ENCODE measurements at places on chromosomes 12 and 14.

DNA sequence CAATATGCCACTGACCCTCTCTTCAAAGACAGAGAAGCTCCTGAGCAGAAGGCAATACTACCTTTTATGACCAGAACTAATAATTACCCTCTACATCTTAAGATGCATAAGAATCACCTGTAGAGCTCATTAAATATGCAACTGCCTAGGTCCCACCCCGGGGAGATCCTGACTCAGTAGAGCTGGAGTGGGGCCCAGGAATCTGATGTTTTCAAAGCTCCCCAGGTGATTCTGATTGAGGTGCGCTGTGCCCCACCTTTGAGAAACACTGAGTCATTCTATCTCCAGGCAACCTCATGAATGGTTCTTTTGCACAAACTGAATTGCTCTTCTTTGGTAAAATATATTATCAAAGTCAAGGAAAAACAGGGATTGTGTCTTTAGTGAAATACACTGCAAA, 149.3 kb upstream of the BMP4 start:
- DNase-seq, result no peak

GRCh38 chr12:15020156-15020555, 47.3 kb downstream of the PDE6H start:
- DNase-seq, result no peak

GRCh38 chr14:57287745-57288144, 19.0 kb downstream of the AP5M1 start:
- DNase-seq, result no peak

- no peak for DNase-seq
Observed at GRCh38 chr12:9144730-9145106, 29.0 kb upstream of the A2M start.

DNA sequence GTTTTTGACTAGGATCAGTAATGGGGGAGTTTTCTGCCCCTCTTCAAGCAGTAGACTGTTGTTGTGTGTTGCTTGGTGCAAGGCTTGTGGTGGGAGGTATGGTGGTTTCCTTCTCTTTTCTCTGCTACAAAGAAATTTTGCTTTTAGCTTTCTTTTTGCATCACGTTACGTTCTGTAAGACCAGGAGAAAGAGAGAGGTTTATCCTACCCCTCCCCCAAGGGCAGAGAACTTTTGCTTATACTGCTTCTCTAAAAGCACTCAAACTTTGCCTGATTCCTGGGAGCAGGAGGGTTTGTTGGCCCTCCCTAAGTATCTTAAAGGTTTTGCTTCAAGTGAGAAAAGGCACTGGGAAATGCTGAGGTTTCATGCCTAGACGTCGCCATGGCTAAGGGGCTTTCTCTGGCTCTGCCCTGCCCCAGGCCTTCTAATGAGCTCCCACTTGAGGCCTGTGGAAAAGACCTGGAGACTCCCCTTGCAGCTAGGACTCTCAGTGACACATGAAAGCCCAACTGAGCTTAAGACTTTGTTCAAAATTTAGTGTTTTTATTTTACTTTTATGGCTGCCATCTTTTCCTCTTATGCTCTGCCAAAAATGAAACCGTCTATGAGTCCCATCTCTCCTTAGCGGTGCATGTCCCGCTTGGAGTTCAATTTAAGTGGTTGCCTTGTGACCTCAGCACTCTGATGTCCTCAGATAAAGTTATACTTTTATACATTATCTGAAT, 49.2 kb downstream of the EIF2S3B start:
- DNase-seq, result no peak

DNA sequence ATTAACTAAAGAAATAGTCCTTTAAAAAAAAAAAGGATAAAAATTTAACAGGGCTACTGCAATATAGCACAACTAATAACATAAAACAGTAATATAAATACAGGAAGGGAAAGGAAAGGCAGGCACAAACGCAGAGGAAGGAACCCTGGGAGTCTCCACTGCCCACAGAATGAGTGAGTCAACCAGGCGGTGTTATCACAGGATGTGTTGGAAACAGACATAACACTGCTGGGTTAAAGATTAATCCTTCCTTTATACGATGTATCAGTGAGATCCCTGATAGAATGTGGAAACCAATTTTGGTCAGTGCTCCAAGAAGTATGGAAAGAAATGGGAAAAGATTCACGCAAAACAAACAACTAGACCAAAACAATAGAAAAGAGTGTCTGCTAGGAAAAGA, 47.9 kb downstream of the FGD6 start:
- no peak for DNase-seq

GRCh38 chr12:104743202-104743580, 214.9 kb downstream of the SLC41A2 start:
- DNase-seq, result no peak

- DNase-seq, result no peak
Observed at GRCh38 chr12:9951026-9951675, 19.0 kb upstream of the CLEC2A start.

DNA sequence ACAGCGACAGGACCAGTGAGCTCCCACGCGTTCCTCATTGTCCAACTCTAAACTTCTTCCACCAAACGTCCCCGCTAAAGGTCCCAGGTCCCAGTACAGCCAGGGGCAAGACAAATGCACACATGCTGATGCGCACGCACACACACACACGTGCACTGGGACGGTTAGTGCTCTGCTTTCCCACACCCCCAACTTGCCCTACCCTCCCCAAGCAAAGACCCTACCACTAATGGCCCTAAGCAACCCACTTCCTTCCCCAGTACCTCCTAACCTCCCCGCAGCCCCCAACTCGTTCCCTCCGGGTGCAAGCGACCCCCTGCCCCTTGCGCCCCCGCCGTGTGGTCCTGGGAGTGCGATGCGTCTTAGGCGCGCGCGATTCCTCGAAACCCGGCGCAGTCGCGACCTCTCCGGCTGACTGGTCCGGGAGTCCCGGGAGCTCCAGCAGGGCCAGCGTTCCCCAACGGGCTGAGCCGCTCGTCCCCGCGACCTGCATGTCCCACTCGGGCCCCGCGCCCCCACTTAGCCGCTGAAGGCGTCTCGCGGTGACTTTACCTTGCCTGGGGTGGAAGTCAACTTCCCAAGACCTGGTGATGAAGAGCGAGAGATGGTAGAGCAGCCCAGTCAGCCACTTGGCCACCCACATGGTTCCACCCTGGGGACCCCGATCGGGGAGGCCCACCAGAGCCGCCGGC, 578 bp downstream of the ADAMTS20 start:
- DNase-seq, result no peak

GRCh38 chr12:93360688-93361087, 17.0 kb upstream of the NUDT4 start:
- DNase-seq, result no peak

DNA sequence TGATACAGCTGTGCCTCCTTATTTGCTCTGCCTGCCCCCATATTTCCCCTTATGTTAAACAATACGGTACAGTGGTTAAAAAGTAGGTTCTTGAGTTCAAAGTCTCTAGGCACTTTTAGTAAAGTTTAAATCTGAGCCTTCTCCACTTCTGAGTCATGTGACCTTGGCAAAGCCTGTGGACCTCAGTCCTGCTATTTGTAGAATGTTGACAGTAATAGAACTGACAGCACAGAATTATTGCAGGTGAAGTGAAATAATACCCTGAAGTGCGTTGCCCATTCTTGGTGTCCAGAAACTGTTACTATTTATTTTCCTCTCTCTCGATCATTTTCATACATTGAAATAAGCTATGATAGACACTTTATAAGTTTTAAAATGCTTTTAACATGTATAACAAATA, 499.7 kb downstream of the EGLN3 start:
- no peak for DNase-seq

- DNase-seq, result peak; percentile 78
Observed at GRCh38 chr14:77124345-77125280, 17.0 kb downstream of the ZDHHC22 start.

DNA sequence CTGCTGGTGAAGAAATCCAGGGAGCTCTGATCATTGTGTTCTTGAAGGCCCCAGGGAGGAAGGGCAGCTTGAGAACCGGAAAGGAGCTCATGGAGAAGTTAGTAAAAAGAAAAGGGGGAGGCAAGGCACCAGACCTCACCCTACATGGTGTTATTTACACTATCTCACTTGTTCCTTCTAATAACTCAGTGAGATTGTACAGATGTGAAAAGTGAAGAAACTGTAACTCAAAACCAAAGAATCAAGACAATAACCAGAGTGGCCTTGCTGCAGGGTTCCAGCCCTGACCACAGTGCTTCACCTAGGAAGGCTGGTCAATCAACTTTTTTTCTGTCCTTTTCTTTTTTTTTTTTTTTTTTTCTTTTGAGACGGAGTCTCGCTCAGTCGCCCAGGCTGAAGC, 353.6 kb downstream of the TMTC2 start:
- DNase-seq, result no peak

DNA sequence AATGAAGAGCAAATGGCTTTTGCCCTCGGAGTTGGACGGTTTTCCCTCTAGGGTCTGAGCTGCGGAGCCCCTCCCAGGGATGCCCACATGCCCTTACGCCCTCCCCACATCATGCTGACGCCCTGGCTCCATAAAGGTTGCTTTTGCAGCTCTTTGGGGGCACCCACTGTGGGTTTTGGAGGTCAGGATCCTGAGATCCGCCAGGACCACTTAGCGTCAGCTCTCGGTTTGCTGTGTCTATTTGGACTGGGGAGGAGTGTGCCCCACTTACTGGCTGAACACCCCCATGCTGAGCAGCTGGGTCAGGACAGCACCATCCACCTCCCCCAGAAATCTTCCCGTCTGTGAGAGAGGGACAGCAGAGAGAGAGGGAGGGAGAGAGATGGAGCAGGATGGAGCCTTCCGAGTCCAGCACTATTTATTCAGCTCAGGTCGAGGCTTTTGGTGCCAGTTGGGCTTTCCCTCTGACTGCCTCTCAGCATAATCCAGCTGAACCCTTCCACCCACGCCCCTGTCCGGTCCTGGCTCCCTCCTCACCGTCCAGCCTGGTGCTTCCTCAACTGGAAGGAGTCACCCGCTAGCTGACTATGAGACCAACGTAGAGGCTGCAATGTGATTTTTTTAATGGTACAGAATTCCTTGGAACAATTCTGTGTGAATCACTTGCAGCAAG, 18.9 kb upstream of the LRTM2 start:
- no peak for DNase-seq

- DNase-seq, result no peak
Observed at GRCh38 chr14:70847406-70848090, 38.2 kb upstream of the MAP3K9 start.

DNA sequence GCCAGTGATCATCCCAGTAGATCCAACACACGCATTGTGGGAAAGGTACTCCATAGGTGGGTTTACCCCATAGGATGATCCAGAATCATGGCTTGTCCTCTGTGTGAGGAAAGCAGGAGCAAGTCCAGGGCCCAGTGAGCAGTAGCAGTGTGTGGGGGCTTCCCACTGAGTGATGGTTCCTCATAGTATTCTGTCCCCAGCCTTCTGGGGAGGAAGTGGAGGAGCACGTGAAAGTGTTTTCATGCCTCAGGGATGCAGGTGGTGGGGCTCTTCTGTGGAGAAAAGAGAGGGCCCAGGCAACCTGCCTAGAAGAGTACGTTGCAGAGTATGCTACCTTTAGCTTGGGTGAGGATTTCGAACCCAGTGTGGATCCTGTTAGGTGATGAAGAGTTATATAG, 56.5 kb downstream of the SUSD6 start:
- no peak for DNase-seq

- no peak for DNase-seq
Observed at GRCh38 chr12:93892423-93893268, 215.5 kb downstream of the CRADD start.

DNA sequence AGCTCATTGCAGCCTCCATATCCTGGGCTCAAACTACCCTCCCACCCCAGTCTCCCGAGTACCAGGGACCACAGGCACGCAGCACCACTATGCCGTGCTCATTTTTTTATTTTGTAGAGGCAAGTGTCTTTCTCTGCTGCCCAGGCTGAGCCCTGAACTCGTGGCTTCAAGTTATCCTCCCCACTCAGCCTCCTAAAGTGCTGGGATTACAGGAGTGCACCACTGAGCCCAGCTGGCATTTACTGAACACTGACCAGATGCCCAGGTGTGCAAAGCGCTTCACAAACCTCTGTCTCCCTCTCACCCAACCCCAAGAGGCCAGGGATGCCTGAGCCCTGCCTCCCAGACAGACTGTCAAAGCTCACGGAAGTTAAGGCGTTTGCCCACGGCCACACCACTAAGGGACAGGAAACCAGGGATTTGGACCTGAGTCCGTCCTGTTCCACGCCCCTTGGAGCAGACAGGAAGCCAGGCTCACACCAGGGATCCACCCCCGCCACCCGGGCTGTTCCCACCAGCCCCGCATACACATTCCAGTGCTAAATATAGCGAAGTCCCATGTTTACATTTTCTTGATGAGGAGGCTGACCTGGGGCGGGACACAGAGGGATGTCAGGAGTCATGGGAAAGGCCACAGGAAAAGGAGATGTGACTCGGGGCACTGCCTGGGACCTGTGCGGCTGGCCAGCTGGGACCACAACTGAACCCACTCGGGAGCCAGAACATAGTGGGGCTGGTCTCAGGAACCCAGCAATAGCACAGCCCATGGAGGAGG, 51.2 kb downstream of the TESC start:
- DNase-seq, result no peak

DNA sequence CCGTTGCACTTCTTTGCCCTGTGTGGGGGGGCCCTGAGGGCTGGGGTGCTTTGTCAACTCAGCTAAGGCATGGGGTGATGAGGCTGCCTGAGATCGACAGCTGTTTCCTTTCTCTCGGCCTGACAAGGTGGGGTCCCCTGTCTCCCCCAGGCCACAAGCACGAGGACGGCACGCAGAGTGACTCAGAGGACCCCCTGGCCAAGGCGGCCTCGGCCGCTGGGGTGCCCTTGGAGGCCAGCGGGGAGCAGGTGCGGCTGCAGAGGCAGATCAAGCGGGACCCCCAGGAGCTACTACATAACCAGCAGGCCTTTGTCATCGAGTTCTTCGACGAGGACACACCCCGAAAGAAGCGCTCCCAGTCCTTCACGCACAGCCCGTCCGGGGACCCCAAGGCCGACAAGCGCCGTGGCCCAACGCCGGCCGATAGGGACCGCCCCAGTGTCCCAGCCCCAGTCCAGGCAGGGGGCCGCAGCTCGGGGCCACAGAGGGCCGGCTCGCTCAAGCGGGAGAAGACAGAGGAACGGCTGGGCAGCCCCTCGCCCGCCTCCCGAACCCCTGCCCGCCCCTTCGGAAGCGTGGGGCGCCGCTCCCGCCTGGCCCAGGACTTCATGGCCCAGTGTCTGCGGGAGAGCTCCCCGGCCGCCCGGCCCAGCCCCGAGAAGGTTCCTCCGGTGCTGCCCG, 18.8 kb downstream of the CEP170B start:
- DNase-seq, result no peak

DNA sequence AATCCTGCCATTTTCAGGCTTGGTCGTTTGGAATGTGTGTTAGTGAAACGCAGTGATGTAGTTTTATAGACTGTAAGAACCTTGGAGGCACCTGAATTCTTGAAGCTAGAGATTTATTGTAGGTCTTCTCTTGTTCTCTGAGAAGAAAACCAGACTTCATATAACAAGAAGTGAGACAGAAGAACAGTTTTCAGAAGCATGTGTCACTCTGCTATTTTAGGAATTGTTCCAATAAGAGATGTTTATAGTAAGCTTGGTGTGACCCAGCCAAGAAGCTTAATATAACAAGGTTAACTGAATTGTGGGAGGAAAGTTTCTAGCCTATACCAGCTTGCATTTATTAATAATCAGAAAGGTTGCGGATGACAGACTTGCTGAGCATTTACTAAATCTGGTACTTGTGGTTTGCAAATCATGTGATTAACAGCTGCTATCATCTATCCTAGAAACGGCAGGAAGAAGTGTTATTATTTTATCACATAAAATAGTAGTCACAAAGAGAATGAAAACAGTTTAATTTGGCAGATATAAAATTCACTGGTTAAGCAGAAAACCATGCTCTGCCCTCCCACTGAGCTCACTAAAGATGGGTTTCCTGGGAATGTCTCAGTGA, 49.2 kb upstream of the BCAT1 start:
- DNase-seq, result peak; percentile 14

Data from GM12891 (cell line).